ENCODE measurements at places on chromosomes 1 and 21.

DNA sequence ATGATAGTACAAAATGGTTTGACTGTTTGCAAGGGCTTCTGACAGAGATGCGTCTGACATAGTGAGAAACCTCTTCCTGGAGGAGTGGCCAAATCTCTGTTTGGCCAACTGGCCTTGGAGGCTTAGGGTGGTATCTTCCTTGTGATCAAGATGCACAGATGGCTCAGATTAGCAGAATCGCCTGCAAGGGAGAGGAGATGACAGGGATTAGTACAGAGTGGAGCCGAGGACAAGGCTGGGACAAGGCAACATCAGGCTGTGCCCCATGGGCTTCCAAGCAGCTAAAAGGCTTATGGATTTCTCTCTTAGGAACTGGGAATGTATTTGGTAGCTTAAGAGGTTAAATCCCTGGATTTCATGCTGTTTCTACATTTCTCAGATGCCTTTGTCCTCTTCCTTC lies 379.1 kb downstream of the SIPA1L2 start:
- no peak for DNase-seq

GRCh38 chr1:118110580-118110979 lies 74.4 kb downstream of the SPAG17 start:
- DNase-seq = no peak

DNA sequence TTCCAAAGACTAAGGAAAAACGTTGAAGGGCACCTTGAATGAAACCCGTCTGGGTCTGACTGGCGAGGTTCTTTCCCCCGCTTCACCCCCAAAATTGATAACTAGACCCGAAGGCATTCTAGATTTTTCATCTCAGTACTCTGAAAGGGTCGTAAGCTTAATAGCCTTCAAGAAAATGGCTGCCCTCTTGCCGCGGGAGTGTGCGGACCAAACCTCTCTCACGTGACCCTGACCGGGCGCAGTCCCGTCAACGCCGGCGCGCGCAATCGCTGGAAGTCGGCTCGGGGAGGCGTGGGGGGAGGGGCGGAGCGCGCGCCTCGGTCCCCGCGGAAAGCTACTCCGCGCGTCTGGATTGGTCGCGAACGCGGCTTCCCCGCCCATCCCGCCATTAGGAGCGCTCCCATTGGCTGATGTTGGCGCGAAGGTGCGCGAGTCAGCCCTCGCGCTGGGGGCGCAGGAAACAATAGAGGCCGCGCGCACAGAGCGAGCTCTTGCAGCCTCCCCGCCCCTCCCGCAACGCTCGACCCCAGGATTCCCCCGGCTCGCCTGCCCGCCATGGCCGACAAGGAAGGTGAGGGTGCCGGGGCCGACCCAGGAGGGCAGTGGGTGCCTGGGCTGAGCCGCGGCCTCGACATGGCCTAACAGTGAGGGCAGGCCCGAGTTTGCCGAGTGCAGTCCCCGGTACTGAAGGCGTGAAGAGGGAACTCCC lies at the start of gene RBBP4:
Gene RBBP4 (plus strand): TSS at position 457 of the 709 bp plus-strand sequence. CDS start 99 bp downstream, at position 556.
- peak; percentile 99 for DNase-seq

DNA sequence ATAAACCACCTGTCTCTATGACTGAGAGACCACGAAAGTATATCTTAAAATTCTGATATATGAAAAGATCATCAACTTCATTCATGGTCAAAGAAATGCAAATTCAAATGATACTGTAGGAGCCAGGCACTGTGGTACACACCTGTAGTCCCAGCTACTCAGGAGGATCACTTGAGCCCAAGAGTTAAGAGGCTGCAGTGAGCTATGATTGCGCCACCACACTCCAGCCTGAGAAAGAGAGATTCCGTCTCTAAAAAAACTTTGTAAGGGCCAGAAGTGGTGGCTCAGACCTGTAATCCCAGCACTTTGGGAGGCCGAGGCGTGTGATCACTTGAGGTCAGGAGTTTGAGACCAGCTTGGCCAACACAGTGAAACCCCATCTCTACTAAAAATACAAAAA lies 17.0 kb downstream of the RERE start:
- DNase-seq = no peak

DNA sequence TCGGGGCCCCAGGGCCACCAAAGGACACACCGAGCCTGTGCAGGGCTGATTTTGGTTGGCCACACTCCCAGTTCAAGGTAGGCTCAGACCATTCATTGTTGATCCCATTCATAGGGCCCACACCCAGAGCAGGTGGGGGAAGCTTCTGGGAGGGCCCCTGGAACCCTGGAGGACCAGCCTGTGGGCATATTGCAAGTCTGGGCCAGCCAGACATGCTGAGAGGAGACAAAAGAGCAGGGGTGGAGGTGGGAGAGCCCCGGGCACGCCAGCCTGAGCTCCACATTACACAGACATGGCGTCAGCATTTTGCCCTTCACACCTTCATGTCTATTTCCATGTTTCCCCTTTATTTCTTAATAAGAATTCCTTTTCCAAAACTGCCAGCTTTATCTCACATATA lies 25.7 kb downstream of the PMVK start:
- no peak for DNase-seq

- peak; percentile 5 for DNase-seq
These were observed 9.7 kb upstream of the KRTAP7-1 start for GRCh38 chr21:30839304-30839703.

DNA sequence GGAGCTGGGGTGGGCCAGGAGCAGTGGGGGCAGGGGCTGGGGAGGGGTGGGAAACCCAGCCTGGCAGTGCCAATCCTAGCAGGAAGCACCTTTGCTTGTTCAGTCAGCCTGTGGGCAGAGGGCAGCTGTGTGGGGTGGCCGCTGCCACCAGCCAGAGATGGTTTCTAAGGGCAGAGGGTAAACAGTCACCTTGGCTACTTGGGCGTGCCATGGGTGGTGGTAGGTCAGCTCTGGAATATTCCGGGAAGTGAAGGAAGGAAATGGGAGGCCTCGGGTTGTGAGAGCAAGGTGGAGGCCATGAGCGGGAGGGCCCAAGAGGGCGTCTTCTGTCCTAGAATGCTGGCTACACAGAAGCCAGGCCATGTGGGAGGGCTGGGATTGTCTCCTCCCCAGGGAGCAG lies 20.7 kb upstream of the WNT4 start:
- DNase-seq = no peak

- DNase-seq = no peak
These were observed 552 bp downstream of the PLD5 start for GRCh38 chr1:242523719-242524570.

DNA sequence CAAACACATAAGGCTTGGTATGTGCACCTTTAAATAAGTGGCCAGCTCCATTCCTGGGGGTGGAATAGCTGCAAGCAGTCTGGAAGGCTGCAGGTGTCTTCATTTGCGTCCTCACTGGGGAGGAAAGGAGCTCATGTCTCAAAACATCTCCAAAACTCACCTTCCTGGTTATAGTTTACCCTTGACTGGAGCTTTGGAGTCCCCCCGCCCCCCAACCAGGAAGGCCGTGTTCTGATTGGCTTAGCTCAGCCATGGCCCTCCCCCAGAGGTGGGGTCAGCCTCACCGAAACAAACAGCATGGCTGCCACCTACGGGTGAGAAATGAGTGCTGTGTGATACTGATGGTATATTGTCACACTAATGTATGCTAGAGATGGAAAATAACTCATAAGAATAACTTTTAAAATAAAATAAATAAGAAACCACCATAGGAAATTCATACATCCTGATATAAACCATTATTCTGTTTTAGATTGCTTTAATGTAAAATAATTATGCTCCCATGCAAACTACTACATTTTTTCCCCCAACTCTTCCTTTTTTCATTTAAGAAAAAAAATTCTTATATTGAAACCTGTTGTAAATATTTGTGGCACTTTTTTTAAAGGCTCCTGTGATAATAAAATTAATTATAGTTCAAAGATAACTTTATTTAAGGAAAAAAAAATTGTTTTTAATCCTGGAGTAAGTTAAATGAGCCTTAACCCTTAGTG lies 90.8 kb downstream of the ZP4 start:
- DNase-seq = peak; percentile 65

- DNase-seq = peak; percentile 35
These were observed 2.5 kb upstream of the PCBP3 start for GRCh38 chr21:45640888-45641479.

DNA sequence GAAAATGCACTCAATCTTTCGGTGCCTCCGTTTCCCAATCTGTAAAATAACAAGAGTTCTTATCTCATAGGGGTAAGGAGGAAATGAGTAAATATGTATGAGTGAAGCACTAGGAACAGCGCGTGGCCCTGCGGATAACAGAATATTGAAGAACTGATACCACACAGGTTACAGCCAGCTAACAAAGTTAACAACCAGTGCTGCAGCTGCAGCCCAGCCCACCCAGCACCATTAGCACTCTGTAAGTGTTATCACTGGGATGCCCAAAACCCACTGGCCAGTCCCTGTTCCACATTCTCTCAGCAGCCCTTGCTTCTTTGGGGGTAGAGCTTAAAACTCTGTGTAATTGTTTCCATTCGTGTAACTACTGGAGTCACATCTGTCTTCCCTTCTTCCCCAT lies 89.5 kb downstream of the VWA5B1 start:
- no peak for DNase-seq

DNA sequence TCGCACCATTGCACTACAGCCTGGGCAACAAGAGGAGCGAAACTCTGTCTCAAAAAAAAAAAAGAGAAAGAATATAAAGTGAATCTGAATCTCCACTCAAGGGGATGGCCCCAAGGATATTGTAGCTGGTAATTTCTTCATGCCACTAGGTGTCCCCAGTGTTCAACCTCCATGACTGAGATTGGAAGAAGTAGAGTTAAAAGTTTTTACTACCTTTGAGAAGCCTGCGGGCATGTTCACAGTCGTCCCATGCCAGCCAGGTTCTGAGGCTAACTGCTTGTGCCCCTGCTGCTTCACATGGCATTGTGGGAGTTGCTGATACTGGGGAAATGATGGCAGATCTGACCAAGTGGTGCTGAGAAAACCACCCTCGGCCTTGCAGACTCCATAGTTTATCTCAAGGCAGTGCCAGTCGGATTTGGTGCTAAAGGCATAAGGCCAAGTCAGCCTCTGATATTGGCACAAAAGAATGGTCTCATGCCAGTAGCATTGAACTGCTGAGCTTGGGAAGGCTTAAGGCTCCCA lies 10.8 kb upstream of the SHISA4 start:
- peak; percentile 23 for DNase-seq

- no peak for DNase-seq
These were observed 22.0 kb downstream of the GFI1 start for GRCh38 chr1:92464588-92465255.

- DNase-seq = no peak
These were observed 75.0 kb upstream of the GUCA2A start for GRCh38 chr1:42239555-42239954.

GRCh38 chr1:84738237-84738636 lies 48.0 kb upstream of the SSX2IP start:
- no peak for DNase-seq

GRCh38 chr1:183143576-183144315 lies 42.3 kb upstream of the LAMC2 start:
- DNase-seq = no peak

- no peak for DNase-seq
These were observed 26.8 kb downstream of the SESN2 start for GRCh38 chr1:28286111-28286510.

DNA sequence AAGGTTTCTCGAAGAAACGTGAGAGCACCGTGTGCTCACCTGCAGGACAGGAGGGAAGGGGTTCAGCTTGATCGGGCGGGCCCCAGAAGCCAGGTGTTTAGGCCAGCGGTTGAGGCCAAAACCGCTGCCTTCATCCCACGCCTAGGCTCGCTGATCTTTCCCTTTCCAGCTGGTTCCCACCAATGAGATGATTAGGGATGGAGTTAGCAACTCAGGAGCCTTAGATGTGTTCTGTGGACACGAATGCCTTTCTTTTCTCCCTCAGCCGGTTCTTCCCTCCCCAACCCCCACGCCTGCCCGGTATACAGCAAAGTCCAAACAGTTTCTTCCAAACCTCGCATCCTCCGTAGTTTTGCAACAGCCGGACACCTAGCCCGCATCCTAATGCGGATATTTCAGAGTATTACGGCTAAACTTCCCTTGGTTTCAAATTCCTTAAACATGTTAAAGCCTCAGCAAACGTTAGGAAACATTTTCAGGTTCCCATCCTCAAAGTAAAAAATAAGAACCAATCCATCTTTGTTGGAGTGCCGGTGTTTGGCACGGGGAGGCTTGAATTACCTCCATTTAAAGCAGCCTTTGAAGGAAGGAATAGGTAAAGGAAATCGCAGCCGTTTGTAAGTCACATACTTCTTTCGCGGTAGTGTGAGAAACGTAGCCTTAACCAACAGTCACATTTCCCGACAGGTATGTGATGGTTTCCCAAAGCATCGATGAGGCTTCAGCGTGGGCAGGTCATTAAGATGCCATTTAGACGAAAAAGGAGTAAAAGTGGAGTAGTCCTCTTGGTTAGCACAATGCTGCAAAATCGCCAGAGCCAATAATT lies 1.1 kb downstream of the LRRC8C start:
- no peak for DNase-seq

- DNase-seq = no peak
These were observed 42.3 kb upstream of the RUNX3 start for GRCh38 chr1:24972221-24972914.

DNA sequence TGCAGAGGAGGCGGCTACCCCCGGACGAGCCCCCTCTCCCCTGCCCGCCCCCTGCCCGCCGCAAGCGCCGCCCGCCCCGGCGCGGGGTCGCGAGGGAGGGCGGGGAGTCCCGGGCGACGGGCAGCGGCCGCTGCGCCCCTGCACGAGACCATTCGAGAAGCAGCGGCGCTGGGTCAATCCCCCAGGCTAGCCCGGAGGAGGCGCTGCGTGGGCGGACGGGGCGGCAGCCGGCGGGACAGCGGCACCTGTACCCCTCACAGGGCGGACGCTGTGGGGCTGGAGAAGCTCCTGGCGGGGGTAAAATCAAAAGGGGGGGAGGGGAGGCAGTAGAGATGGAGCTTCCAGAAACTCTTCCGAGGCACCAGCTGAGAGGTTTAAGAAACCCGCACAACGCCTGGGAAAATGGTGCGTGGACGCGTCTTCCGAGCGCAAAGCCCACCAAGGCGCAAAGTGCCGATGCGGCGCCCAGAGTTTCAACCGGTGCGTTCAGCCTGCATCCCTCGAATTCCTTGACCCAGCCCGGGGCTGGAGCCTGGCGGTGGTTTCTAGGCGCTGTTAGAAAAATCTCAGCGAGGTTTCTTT lies at the start of gene PLPPR5:
Gene PLPPR5 (minus strand): TSS at position 1 of the 582 bp plus-strand sequence. CDS start 190 bp downstream, outside the sequence.
- DNase-seq = no peak

DNA sequence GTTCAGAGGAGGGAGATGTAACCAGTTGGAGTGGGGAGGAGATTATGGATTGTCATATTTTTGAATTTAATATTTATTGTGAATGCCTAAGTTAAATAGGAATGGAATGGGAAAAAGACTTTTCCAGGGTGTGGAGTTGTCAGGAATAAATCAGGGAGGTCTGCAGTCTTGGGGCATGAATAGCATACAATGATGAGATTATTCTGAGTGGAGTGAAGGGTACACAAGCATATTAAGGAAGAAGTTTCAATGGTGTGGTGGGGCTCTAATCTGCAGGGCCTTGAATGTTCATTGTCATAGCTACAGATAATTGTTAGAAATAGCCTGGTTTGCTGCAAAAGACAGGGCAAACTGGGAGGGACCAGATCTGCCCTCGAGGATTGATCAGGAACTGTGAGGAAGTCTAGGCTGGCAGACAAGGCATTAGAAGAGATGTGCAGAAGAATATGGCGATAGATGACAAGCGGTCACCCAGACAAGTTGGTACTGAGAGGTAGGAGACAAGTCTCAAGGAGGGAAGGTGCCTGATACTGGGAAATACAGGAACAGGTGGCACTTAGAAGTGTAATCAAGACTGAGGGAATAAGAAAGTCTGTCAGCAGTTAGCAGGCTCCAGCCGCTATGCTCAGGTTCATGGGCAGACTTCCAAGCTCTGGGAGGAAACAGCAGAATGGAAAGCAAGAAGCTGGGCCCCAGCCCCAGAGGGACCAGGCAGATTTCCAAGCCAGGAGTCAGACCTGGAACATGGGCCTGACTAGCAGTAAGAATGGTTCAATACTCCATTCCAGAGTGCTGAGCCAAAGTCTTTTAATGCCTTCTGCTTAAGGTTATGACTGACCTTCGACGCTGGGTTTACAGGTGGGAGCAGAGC lies 20.9 kb upstream of the RGL1 start:
- DNase-seq = no peak
